ENCODE measurements at places on chromosomes 16 and 17.

DNA sequence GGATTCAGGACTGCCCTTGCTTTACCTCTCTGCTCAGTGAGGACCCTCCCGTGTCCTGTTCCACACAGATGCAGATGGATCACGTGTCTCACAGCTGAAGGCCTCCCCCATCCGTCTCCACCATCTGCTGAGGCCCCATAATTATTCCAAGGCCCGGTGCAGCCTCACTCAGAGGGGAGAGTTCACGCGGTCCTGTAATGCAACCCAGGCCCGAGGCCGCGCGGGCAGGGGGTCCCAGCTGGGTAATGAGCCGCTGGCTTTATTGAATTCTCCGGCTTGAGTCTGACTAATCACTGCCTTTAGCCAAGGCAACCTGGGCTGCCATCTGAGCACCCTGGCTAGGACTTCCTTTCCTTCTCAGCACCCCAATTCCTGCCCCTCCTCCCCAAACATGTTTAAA, 4.4 kb upstream of the WFIKKN2 start:
- no peak for DNase-seq

DNA sequence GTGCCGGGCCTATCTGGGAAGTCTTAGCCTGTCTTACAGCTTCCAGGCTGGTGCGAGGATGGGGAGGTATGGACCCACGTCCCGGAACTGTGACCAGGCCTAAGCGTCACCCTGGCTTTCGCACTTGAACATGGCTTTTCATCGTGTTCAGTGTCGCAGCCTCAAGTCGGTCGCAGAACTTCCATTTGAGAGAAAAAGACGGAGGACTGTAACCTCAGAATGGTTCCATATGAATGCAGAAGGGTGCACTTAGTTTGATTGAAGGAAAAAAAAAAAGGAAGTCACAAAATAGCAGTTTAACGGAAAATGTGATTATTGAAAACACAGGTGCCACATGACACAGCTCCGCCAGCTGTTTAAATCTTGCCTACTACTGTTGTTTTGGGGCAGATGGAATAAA, 30.2 kb upstream of the JPT2 start:
- no peak for DNase-seq

DNA sequence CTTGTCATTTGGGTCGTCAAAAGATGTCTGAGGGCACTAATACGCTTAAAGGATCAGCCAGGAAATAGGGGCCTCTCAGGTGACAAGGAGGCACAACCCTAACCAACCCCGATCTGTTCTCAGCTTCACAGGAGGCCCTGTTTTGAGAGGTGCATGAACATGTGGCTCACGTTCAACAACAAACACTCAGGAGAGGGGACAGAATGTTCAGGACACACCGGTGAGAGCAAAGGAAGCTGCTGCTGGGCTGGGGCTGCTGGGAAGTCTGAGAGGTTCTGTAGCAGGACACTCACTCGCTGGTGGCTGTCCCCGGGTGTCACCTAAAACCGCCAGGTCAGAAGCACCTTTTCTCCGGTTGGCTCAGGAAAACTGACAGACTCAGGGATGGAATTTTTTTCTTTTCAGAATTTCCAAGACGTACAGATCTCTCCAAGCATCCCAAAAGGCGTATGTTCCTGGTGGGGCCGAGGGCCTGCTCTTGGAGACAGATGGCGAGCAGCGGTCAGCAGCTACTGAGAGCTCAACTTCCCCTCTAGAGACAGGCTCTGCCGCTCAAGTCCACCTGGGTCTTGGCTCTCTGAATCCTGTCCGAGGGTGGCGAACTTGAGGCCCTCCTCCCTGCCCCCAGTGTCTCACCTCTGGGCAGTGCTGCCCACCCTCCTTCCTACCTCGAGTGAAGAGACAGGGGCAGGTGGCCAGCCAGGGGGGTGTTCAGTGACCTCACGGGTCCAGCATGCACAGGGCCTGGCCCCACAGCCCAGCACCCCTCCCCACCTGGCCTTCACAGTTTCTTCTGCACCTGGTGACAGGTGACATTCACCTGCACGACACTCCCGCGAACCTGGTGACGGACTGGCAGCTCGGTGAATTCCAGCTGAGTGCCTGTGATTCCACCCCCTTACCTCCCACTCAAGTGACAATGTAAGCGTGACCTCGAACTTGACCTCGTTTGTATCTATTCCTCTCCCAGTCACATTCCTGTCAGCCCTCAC, 22.9 kb downstream of the CLUH start:
- no peak for DNase-seq

DNA sequence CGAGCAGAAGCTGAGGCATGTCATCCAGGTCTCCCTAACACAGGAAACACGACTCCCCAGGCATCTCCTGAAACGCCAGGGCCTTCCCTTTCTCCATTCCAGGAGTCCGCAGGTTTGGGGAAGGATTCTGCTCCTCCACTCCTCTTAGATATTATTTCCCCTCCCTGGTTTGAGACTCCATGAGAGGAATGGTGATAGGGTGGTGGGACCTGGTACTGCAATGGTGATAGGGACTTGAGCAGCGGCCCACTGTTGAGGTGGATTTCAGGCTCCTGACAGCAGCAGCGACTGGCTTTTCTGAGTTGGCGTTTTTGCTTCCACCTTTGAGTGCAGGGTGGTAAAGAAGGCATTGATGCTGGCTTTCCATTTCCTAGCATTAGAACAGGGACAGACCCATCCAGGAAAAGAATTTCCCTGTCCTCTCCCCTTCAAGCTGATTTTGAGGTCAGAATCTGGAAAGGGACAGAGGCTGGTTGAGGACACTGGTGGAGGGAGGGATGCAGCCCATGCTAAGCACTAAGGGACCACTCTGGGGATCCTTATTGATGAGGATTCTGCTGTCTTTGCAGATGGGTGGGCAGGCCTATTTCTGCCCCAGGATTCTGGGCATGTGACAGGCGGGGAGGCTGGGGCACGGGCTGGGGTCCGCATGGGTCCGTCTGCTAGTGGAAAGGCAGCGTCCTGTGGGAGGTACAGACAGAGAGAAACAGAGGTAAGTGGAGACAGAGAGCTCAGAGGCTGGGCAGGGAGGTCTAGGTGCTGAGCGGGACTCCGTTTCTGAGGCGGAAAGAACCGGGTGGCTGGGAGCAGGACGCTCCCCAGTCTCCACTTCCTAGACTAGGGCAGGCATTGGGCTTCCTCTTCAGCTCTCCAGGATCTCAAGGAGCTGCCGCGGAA, 1.3 kb upstream of the TBX4 start:
- no peak for DNase-seq

- DNase-seq, result no peak
Observed at GRCh38 chr16:52271088-52271750, 275.7 kb downstream of the TOX3 start.

DNA sequence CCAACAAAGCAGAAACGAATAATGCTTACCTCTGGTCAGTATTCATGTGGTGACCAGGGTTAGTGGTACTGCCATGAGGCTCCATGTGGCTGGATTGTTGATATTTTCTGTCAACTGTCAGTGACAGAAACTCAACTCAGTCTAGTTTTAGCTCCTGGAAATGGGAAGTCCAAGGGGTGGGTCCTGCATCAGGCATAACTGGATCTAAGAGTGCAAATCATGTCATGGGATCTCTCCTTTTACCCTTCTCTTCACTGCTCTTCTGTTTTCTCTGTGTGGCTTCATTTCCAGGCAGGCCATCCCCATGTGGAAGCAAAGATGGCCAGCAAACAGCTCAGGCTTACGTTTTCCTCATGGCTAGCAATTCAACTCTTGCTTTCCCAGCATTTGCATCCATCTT, 39.0 kb upstream of the DHX40 start:
- no peak for DNase-seq

Data from NCI-H2081 treated with DMSO at 0.1 percent for 48 hours (cell line).